Thyroid gland (tissue), 4 donors: ENCODE measurements at places on chromosomes 16 and 17.
A peak's percentile ranks its signal among the peaks of the same experiment; 100 is the strongest.

GRCh38 chr16:27291106-27291505 lies 22.5 kb upstream of the NSMCE1 start:
- DNase-seq: no peak

DNA sequence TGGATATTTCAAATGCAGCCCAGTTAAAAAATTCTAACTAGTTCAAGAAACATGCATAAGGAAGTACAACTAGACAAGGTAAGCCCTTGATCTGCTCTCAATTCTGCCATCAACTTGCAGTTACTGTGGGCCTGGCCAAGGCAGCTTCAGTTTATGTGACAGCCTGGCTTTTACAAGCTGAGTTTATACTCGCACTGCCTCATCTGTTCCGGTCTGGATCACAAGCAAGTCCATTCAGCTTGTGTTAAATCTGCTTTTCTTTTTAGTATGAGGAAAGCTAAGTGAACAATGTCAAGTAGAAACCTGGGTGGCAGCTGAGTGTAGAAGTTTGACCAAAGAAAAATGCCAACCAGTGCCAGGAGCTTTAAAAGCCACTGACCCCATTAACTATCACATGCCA lies 76.6 kb upstream of the CORO6 start:
- DNase-seq: peak; percentile 85

- DNase-seq: no peak
Observed at GRCh38 chr16:31265329-31266245, 5.8 kb downstream of the ITGAM start.

GRCh38 chr17:55546991-55547664 lies 35.9 kb upstream of the SMIM36 start:
- DNase-seq: no peak

DNA sequence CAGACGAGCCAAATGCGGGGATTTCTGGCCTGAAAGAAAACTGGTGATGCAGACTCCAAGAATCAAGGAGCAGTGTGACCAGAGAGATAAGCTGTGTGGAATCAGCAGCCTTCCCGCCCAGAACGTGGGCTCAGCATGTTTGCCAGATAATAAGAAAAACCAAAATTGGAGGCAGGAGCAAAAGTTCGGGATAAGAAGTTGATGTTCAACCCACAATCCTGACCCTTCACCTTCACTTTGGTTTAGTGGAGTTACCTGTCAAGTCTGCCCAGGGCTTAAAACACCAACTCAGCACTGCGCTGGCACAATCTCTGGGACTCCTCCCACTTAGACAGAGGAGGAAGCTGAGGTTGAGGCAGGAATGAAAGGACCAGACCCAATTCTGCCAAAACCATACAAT lies 3.1 kb downstream of the SLC43A2 start:
- no peak for DNase-seq

DNA sequence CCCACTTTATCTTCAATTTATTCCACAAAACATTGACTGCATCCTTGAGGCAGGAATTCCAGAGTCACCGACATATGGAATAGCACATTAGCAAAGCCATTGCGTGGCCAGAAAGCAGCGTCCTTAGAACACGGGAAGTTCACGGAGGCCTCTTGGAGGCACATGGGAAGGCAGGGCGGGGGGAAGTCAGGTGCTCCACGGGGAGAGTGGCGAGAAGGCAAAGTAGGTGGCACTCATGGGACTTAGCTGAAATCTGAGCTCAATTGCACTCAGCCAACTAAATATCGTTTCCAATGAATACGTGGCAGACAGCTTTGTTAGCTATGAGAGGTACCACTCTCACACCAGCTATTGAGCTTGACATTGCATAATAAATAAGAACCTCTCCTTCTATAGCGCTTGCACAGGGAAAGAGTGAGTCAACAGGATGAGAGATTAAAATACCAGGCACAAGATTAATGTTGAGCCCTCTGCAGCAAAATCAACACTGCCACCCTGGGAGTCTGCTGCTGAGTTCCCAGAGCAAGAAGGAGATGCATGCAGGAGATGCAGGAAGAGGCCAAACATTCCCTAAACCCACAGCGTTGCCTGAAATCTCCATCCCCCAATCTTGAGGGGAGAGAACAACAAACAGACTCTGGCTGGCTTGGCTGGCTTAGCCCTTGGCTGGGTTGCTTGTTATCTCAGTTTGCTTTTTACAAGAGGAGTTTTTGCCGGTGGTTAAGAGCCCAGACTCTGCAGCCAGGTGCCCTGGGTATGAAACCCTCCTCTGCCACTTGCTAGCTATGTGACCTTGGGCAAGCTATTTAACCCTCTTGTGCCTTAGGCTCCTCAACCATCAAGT lies 28.8 kb downstream of the ABCC12 start:
- peak; percentile 78 for DNase-seq

DNA sequence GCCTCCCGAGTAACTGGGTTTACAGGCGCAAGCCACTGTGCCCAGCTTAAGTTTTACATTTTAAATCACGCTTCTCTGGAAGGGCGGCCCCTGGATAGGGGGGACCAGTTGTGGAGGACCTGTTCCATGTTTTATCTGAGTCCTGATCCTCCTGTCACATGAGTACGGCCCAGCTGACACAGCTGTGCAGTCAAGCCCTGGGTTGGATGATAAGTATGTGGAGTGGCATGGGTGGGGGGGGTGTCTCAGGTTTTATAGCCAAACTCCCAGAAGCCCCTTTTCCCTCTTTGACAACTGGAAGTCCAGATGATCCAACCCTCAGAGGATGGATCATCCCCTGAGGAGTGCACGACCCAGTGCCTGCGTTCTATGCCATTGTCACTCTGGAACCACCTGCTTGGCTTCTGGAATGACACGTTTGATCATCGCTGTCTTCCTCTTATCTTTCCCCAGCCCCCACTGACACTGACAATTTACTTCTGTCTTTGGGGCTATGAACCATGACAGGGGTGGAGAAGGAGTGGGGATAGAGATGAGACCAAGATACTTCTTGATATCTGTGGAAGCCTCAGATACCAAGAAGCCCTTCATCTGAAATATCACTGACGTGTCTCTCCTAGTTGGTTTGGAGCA lies 191.2 kb downstream of the MSI2 start:
- DNase-seq: no peak

- DNase-seq: no peak
Observed at GRCh38 chr16:1960665-1961630, 1.6 kb downstream of the NDUFB10 start.
